Skin of body (tissue), 3 donors: ENCODE measurements at places on chromosomes 3 and 15.
A peak's percentile ranks its signal among the peaks of the same experiment; 100 is the strongest.

- DNase-seq = no peak
Measured at GRCh38 chr3:67819447-67819846, 165.0 kb upstream of the SUCLG2 start.

DNA sequence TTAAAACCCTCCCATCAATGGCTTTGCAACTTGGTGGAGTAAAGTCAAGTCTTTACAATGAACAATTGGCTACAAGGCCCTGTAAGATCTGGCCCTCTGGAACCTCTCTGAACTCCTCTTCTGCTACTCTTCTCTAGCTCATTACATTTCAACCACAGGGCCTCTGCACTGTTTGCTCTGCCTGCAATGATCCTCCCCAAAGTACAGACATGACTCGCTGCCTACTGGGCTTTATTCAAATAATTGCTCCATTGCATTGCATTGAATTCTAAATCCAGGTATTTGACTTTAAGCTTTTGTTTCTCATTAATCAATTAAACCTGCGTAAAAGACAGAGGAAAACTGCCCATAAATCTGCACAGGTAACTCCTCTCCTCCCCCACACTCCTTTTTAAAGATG lies 96.7 kb downstream of the CD47 start:
- no peak for DNase-seq

DNA sequence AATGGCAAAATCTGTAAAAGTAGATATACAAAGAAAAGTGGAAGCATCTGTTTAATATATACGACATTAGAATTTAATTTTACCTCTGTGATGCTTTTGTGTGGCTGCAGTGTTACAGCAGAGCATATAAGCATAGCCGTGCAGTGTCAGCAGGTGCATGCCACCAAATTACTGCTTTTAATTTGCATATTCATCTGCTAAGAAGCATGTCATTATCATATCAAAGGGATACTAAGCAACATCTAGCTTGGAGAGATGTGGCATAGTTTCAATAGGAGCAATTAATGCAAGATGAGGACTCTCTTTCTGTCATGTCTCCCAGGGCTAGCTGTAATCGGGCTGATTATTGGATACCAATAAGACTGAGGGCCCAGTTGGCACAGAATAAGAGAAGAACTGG lies 214.4 kb upstream of the SOX2 start:
- no peak for DNase-seq

- peak; percentile 11 for DNase-seq
Measured at GRCh38 chr15:45399381-45400212, 21.3 kb upstream of the GATM start.

GRCh38 chr3:124131580-124131979 lies 139.7 kb upstream of the ROPN1 start:
- no peak for DNase-seq

DNA sequence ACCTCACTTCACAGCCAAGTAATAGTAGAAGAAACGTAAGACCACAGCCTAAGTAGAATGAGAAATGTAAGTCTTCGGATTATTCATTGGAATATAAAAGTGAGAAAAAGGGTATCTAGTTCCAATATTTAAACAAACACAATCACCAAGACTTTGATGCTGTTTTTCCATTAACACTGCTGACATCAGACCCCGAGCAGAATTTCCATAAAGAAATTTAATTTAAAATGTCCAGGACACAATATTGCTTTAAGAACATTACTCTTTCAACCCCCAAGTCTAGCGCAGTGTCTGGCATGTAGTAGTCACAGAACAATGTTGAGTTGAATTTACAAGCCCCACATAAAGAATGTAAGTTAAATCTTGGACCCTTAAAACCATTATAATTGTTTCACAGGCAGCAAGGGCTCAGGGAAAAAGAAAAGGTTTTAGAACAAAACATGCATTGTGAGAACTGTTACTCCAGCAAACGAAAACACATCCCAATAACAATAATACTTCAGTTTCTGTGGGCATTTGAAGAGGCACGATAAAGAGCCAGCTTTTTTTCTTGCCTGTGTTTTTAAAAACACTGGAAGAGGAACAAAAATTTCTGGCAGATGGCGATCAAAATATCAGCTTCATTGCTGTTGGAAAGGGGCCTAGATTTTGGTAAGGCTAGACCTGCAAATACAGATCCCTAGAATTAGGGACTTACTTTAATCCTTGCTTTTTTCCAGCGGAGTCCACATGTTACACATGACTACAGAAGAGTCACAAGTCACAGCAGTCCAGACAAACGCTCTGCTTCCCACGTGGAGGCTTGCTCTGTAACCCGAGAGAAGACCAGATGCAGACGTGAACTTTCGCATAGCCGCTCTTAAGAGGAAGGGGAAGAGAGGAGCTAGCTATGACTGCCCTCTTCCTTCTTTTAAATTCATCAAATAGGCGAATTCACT lies 77.9 kb upstream of the IGSF10 start:
- DNase-seq = peak; percentile 75

- no peak for DNase-seq
Measured at GRCh38 chr3:183532620-183533411, 22.7 kb downstream of the KLHL6 start.

DNA sequence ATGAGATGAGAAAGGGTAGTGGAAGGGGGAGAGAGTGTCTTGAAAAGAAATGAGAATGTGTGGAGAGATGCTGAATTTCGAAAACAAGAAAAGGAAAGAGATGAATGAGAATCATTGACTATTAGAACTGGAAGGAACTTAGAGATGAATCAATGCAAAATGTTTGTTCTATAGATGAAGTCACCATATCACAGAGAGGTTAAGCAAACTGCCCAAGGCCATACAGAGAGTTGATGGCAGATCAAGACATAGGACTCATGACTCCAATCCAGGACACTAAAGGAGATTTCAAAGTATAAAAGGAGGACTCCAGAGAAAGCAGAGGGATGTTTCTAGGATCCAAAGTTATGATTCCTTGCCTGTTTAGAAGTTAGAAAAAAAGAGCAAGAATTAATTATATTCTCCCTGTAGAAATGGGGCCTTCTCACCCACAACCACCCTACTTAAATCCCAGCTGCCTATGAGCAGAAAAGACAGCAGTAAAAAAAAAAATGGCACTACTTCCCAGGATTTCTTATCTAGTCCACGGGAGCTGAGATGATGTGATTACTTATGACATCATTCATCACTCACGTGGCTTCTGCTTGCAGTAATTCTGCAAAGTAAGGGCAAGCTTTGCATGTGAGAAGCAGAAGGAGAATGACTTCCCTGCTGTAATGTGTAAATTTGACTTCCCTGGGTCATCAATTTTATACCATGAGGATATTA lies 210.8 kb upstream of the MRPL3 start:
- DNase-seq = no peak

DNA sequence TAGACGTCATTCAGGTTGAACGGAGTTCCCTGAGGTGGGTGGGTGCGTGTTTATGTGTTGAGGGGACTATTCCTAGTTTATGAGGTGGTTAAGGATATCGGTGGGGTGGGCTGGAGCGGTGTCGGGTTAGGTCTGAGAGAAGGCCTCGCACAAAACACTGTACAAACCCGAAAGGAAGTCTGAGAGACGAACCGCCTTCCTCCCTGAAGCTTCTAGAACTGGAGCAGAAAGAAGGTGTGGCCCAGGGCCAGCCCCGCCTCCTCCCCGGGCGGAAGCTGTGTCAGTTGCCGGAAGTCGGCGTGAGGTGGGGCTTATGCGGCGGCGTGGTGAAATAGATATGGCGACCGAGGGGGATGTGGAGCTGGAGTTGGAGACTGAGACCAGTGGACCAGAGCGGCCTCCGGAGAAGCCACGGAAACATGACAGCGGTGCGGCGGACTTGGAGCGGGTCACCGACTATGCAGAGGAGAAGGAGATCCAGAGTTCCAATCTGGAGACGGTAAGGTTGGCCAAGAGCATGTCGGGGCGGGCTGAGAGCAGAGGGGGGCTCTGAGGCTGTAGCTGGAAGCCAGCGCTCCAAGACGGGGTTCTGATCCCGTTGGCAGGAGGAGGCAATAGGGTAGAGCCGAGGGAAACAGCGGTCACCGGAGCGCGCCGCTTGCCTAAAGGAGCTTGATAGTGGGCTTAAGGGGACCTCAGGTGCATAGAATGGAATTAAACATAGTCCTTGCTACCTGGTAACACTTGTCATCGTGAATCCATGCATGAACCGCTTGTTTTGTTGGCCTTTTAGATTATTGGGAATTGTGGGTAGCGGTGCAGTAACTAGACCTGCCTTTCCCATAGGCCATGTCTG lies at the start of gene HYPK:
TSS of gene HYPK (plus strand) at position 314 of the 856 bp plus-strand sequence. CDS start at position 338, 24 bp downstream.
- peak; percentile 87 for DNase-seq

DNA sequence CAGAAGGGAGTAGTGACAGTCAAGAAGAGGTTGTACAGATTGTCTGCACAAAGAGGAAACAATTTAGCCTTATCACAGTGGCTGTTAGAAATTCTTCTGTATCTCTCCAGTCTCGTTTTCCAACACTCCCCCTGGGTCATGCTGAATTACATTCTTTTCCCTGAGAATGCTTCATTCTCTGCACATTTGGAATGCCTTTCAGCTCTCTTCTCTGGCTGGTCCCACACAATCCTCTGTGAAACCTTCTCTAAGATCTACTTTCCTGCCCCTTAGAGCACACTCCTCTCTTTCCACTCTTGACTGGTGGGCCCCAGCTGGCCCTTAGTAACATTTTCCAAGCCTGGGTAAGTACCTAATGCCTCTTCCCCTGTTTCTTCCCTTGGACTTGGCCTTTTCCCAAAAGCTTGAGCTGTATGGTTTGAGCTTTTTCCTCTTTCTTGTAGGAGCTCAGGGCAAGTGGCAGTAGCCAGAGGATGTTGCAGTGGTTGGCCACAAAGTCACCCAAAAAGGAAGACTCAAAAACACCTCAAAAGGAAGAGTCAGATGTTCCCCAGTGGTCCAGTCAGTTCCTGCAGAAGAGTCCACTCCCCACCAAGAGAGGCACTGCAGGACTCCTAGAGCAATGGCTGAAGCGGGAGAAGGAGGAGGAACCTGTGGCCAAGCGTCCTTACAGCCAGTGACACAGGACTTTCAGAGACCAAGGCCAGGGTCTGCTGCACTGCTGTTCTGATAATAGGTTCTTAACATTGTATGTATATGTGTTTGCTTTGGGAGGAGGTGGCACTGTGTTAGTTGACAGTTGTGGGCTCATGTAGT lies 25.7 kb downstream of the HMCES start:
- no peak for DNase-seq

GRCh38 chr3:162764808-162765071 lies 1268.1 kb downstream of the OTOL1 start:
- DNase-seq = peak; percentile 3

GRCh38 chr3:111325160-111325718 lies 216.8 kb upstream of the CD96 start:
- DNase-seq = no peak

DNA sequence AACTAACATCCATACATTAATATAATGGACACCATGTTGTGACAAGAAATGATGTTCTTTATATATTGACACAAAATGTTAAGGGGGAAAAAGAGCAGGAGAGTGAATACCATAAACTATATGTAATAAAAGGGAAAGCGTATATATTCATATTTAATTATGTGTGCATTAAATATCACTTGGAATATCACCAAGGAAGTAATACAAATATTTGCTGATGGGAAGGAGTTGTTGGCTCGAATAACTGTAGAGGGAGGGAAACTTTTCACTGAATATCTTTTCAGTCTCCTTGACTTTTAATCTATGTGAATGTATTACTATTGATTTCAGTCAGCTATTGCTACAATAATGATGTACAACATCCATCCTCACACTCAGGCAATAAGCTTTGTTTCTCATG lies 167.0 kb upstream of the DPH6 start:
- DNase-seq = no peak
